ENCODE measurements at places on chromosomes 2 and 18.

DNA sequence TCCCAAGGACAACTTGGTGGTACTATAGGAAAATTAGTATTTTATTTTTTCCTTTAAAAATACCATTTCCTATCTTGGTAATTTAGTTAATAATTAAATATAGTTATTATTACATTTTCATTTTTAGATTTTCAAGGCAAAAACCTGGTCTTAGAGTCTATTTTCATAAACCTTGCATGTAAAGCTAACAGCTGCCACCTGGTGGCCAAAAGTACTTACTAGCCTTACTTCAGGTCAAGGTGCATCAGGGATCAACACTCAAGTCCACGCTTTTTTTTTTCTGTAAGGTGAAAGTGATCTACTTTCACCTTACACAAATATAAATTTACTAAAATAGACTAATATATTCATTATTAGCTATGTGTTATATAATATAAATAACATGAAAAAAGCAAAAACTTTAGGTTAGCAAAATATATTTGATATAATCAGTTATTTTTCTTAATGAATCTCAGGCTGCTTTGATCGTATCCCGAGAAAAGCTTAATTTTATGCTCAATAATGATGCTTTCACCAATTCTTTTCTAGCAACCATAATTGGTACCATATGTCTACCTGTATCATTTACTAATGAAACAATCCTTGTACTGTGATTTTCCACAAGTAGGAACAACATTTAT is 62.5 kb downstream of the RELCH start:
- peak; percentile 68 for DNase-seq

- DNase-seq, result no peak
These were observed 8.8 kb downstream of the PDCD1 start for GRCh38 chr2:241849616-241850543.

DNA sequence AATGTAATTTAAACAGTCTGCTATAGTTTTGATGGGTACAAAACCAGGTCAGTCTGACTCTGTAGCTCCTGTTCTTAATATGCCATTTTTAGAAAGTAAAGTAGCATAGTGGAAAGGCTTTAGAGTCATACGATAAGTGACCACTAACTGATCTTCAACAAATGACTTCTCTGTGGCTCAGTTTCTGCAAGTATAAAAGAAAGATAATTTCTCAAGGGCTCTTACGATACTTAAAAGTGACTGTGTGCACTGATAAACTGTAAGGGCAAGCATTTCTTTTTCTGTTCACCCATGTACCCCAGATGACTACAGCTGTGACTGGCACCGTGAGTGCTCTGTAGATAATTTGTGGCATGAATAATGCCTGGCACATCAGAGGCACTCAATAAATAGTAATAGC is 178.7 kb downstream of the LCLAT1 start:
- no peak for DNase-seq

GRCh38 chr2:211045025-211045424 is 488.6 kb downstream of the CPS1 start:
- no peak for DNase-seq

DNA sequence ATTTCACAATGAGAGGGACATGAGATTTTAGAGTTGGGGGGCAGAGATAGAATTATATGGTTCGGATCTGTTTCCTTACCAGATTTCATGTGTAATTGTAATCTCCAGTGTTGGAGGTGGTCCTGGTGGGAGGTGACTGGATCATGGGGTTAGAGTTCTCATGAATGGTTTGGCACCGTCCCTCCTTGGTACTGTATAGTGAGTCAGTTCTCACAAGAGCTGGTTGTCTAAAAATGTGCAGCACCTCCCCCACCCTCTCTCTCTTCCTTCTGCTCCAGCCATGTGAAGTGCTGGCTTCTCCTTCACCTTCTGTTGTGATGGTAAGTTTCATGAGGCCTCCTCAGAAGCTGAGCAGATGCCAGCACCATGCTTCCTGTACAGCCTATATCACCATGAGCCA is 138.1 kb downstream of the SCG2 start:
- no peak for DNase-seq

- DNase-seq, result no peak
These were observed 29.3 kb downstream of the FHOD3 start for GRCh38 chr18:36326771-36327170.

GRCh38 chr2:239201531-239201876 is 199.3 kb downstream of the HDAC4 start:
- no peak for DNase-seq

GRCh38 chr2:191376981-191377629 is 131.9 kb downstream of the MYO1B start:
- DNase-seq, result peak; percentile 96

DNA sequence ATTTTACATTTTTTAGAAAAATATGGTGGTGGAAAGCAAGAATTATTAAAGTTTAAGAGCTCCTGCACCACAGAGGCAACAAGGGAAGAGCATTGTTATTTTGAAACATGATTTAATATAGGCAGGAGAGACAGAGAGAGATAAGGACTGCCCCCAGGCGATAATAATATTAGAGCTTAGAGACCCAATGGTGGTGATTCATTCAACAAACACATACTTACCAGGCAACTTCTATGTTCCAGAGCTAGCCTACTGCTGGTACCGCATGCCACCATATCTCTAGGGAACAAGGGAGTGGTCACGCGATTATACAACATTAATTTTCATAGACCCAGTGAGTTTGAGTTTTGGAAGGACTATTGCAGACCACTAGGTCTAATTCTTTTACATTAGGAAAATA is 327.8 kb upstream of the SOX11 start:
- DNase-seq, result peak; percentile 23

- DNase-seq, result peak; percentile 35
These were observed 67.5 kb downstream of the TANC1 start for GRCh38 chr2:159035790-159036411.

- DNase-seq, result no peak
These were observed 21.8 kb downstream of the MTCL1 start for GRCh38 chr18:8726963-8727705.

GRCh38 chr2:163527381-163527780 is 208.4 kb downstream of the FIGN start:
- no peak for DNase-seq

- DNase-seq, result no peak
These were observed 1.3 kb upstream of the ZNF24 start for GRCh38 chr18:35345460-35345921.

GRCh38 chr18:68918216-68918615 is 120.3 kb downstream of the CCDC102B start:
- no peak for DNase-seq

GRCh38 chr18:55405475-55405874 is 182.5 kb downstream of the TCF4 start:
- DNase-seq, result no peak

GRCh38 chr2:174072069-174072468 is 106.9 kb upstream of the SP3 start:
- no peak for DNase-seq

DNA sequence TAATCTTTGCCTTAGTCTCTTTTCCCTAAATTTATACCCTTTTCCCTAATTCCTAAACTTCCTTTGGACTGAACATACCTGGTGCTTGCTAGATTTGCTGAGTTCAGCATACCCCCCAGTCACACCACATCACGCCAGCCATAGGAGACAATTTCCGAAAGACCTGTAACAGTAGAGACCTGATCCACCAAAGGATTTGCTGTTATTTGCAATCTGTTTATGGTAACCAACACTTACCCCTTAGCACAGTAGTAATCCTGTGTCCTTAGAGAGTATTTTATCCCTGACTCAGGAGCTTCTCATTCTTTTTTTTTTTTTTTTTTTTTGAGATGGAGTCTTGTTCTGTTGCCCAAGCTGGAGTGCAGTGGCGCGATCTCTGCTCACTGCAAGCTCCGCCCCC is 8.6 kb downstream of the PSMG2 start:
- no peak for DNase-seq

DNA sequence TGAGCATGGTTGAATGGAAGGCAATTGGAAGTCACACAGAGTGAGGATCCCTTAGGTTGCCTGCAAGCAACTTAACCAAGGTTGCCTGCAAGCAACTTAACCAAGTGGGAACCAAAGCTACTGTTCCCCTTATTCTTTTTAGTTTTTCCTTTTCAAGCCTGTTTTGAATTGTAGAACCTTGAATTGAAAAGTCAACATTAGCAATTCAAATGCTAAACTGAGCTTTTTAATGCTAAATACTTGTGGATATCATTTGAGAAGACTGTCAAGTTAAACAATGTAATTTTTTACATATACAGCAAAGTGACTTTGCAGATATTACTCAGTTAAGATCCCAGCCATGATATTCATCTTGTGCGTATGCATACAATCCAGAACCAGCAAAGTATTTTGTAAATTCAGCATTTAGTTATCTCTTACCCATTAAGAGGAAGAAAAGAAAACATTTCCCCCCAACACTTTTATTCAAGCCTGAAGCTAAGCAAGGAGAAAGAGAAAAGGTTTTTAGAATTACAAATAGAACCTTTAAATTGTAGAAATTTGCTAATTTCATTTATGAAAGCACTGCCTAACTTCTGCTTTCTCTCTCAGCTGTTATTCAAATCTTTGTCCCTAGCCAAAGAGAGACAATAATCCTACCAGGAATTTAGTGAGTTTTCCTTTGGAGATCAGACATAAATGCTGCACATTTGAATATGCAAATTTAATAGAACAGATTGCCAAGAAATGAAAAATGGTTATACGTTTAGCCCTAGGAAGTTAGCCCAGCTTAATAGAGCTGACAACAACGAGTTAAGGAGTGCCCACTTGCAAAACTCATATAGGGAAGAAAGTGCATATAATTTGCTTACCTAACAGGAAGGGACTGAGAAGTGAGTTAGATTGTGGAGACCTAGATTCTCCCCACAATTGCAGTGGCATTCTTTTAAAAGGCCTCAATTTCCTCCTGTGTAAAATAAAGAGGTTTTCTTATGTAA is 643.2 kb upstream of the PIK3C3 start:
- DNase-seq, result no peak

GRCh38 chr2:235698491-235698890 is 204.6 kb downstream of the AGAP1 start:
- DNase-seq, result no peak

- no peak for DNase-seq
These were observed 48.5 kb downstream of the SLC5A7 start for GRCh38 chr2:108034843-108035242.

- DNase-seq, result peak; percentile 54
These were observed 153.1 kb upstream of the LMAN1 start for GRCh38 chr18:59512025-59512755.

DNA sequence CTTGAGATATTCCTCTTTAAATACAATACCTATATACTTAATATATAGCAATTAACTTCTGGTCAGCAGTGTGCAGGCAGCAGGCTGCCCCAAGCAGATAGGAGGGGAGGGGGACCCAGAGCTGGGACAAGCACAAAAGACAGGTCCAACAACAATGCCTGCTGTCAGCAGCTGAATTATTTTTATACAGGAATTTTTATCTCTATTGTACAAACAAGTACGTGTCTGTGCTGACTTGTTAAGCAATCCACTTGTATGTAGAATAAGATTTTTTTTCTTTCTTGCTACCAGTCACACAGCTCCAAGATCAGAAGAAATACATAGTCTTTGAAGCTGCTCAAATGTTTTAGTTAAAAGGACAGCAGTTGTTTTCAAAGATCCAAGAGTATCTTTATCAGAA is 16.7 kb downstream of the BCL11A start:
- no peak for DNase-seq

DNA sequence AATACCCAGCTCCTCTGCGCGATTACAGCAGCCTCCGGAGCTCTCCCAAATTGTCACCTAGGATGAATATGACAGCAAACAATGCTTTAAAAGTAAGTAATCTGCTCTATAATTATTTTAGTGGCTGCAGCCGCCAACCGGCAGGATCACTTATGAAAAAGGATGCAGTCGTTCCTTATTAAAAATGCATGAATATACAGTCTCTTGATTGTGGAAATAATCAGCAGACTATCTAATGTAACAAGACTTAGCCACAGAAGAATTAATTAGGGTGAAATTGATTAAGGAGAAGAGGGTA is 71.8 kb upstream of the STPG4 start:
- DNase-seq, result no peak

DNA sequence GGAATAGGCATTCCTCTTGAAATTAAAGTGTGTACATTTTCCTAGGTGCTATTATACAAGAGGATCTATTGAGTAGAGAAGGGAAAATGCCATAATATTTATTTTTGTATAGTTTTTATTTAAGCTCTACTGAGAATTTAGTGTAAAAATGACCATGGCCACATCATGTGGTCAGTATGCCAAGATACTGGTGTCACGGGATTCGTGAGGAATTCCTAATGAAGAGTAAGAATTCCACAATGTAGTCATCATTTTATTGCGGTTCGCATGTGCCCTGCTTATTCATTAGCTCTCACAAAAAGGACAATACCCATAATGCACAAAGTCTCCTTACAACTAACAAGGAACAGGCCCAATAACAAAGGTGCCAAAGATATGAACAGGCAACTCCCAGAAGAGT is 39.3 kb upstream of the PARD3B start:
- peak; percentile 80 for DNase-seq

- DNase-seq, result no peak
These were observed 108.5 kb upstream of the ID2 start for GRCh38 chr2:8573234-8573941.

GRCh38 chr2:233708942-233709341 is 3.8 kb upstream of the UGT1A5 start:
- DNase-seq, result no peak

DNA sequence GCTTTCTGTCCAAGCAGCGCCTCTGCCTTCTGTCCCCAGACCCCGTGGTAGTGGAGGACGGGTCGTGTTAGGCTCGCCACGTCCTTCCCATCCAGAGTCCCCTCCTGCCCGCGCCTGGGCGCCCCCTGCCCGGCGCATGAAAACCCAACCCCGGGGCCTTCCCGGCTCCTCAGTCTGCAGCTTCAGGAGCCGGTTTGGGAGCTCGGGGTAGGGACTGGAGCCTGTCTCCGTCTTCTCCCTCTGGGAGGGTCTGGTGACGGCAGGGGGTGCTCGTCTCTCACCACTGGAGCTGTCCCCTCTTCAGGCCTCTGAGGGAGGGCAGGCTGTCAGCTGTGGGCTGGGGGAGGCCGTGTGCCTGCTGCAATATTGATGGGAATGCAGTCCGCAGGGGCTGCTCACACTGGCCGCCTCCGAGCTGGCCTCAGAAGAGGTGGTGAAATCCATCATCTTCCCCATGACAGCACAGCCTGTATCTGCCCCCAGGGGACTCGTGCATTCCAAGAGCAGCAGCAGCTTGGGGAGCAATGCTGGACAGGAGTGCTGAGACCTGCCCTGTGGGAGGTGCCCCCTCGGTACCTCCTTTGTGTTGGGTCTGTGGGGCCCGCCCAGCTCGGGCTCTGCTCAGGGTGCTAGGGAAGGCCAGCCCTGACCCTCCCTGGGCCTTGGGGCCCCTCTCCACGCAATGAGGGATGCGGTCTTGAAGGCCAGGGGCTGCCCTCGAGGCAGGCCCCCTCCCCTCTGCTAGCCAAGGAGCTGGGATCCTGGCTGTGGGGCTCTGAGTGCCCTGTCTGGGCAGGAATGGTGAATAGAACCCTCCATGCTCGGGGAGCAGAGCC is 17.8 kb upstream of the KLHL30 start:
- peak; percentile 31 for DNase-seq

Measured in fibroblast of skin of back (primary cell).